Progenitor cell of endocrine pancreas (in vitro differentiated cells): ENCODE measurements at places on chromosomes 3 and 15.

DNA sequence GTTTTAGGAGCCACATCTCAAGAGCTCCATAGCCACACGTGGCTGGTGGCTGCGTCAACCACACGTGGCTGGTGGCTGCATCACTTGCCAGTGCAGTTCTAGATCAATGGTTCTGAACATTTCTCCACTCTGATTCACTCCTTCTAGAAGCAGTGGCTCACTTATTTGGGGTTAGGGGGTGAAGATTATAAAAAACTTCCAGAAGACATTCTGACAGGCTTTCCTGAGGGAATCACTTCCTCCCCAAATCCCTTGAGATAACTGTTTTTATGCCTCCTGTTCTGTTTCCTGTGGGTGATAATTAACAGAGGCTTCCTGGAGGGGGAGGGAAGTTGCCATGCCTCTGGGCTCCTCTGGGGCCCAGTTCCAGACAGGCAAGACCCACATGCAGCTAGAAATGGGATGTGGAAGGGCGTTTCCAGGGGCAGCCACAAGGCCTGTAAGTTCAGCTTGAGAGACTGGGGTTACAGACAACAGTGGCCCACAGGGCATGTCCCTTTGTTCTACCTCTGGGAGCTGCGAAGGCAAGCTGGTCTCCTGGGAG is 23.6 kb downstream of the HEG1 start:
- no peak overlapping the region for H3K27ac ChIP-seq
- H3K4me1 ChIP-seq, result no peaks in the 10 kb centered on the region
- H3K27me3 ChIP-seq, result no peaks in the 10 kb centered on the region
- no peak for DNase-seq
- H3K36me3 ChIP-seq, result peaks cover 2% of the 10 kb centered on the region

GRCh38 chr3:151943539-151943938 is 70.1 kb downstream of the SUCNR1 start:
- H3K27ac ChIP-seq, result no peak overlapping the region
- no peaks in the 10 kb centered on the region for H3K27me3 ChIP-seq
- no peak overlapping the region for H3K4me3 ChIP-seq

DNA sequence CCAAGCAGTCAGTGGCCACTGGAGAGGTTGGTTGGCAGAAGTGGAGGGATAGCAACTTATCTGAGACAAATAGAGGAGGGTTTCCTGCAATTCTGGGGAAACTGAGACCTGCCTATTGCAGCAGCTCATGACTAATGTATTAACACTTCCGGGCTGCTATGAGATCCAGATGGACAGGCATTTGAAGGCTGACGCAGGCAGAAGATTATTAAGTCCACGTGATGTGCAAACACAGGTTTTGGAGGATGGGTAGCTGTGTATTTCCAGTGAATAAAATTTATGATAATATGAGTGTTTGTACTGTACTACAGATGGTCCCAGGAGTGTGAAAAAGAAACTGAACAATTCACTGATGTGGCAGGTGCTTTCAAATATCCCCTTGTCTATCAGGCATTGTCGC is 28.5 kb upstream of the CFAP161 start:
- H3K4me3 ChIP-seq, result no peak overlapping the region
- peaks cover 41% of the 10 kb centered on the region for H3K27me3 ChIP-seq

- H3K36me3 ChIP-seq, result peaks cover 6% of the 10 kb centered on the region
- H3K4me3 ChIP-seq, result no peak overlapping the region
- DNase-seq, result no peak
- peaks cover 8% of the 10 kb centered on the region for H3K4me1 ChIP-seq
Observed at GRCh38 chr15:64847876-64848716, 6.4 kb downstream of the PLEKHO2 start.

- no peak for DNase-seq
- peaks cover 12% of the 10 kb centered on the region for H3K27me3 ChIP-seq
- no peak overlapping the region for H3K4me3 ChIP-seq
- peaks cover 32% of the 10 kb centered on the region for H3K4me1 ChIP-seq
- no peak overlapping the region for H3K27ac ChIP-seq
- peaks cover 3% of the 10 kb centered on the region for H3K36me3 ChIP-seq
Observed at GRCh38 chr3:117084277-117084676, 374.7 kb downstream of the TUSC7 start.
